ENCODE measurements at places on chromosomes 1 and 21.

DNA sequence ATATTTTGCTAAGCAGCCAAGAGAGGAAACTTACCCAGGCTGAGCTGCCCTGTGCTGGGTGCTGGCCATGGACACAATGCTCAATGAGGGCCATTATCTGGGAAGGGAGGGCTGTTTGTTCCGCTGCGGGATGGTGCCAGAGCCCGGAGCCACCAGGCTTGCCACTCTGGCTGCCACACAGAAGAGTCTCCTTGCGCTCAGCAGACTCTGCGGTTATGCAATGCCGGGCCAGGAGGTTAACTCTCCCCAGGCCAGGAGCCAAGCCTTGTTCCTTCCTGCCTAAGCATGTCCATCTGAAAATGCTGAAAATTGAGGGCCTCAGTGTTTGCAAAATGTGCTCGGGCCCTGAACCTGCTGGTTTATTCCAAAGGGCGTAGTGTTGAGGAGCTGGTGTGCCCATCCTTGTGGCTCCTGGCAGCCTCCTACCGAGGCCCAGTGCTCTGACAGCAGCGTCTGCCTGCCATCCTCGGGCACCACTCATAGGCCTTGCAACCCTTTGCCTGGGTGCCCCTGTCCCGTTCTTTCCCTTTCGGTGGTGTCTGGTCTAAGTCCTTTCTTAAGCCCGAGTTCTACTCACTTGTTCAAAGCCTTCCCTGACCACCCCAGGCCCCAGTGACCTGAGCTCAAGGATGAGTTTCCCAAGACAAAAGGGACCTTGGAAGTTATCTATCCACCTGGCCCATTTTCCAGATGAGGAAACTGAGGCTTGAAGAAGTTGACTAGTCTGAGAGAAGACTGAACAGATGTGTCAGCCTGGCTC, 133.8 kb upstream of the EDN2 start:
- H3K27me3 ChIP-seq: no peaks in the 10 kb centered on the region
- H3K27ac ChIP-seq: no peak overlapping the region
- H3K36me3 ChIP-seq: peaks cover 7% of the 10 kb centered on the region
- H3K4me1 ChIP-seq: peaks cover 16% of the 10 kb centered on the region
- no peak for DNase-seq
- no peak overlapping the region for H3K4me3 ChIP-seq

- no peaks in the 10 kb centered on the region for H3K36me3 ChIP-seq
- no peak overlapping the region for H3K27ac ChIP-seq
- H3K27me3 ChIP-seq: no peaks in the 10 kb centered on the region
- DNase-seq: no peak
- no peak overlapping the region for H3K4me3 ChIP-seq
Observed at GRCh38 chr1:85225624-85226380, 25.0 kb upstream of the SYDE2 start.

GRCh38 chr1:35899941-35900340, 16.9 kb downstream of the AGO1 start:
- H3K4me3 ChIP-seq: no peak overlapping the region
- H3K36me3 ChIP-seq: peaks cover 61% of the 10 kb centered on the region
- DNase-seq: no peak

- no peak overlapping the region for H3K27ac ChIP-seq
- peaks cover 15% of the 10 kb centered on the region for H3K4me1 ChIP-seq
- no peaks in the 10 kb centered on the region for H3K27me3 ChIP-seq
- H3K4me3 ChIP-seq: no peak overlapping the region
- H3K36me3 ChIP-seq: peaks cover 6% of the 10 kb centered on the region
- no peak for DNase-seq
Observed at GRCh38 chr1:42210421-42211133, 46.0 kb upstream of the GUCA2A start.

DNA sequence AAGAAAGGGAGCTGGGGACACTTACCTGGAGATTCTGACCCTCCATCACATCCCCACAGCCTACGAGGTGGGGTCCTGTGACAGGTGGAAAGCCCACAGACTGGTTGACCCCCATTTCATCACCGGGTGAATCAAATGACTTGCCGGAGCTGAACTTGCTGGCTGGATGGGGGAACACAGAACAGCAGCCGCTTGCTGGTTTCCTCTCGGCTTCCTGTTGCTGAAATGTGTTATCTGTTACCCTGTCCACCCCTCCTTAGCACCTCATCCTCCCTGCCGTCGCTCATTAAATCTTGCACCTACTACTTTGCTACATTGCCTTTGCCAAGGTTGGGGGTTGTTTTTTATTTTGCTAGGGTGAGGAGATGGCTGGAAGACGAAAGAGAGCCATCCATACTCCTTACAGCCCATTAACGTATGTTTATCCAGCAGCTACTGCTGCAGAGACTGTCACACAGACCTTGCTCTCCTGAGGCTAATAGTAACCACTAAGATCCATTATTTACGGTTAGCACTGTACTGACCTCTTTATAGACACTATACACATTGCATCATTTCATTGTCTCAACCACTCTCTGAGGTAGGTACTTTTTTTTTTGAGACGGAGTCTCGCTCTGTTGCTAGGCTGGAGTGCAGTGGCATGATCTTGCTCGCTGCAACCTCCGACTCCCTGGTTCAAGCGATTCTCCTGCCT, 7.0 kb downstream of the PAFAH2 start:
- no peak for DNase-seq
- no peak overlapping the region for H3K27ac ChIP-seq
- no peak overlapping the region for H3K4me3 ChIP-seq
- H3K4me1 ChIP-seq: peaks cover 11% of the 10 kb centered on the region

- no peak overlapping the region for H3K4me3 ChIP-seq
- no peak for DNase-seq
- H3K36me3 ChIP-seq: no peaks in the 10 kb centered on the region
- no peak overlapping the region for H3K27ac ChIP-seq
- no peaks in the 10 kb centered on the region for H3K27me3 ChIP-seq
Observed at GRCh38 chr1:195866781-195867222, 741.4 kb downstream of the KCNT2 start.

DNA sequence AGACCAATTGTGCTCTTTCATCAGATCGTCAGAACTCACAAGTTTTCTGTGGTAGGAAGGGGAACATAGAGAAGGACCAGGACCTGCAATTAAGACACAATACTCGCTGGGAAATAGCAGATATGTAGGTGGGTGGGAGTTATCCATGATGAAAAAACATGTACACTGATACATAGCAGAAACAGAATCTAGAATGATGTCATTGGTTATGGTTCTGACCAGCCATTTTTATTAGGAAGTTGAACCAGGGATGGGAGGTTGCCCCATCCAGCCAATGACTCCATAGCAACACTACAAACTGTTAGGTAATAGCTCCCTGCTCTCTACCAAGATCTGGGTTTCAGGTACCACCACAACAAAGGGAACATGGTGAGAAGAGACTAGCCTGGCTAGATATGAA, 393.5 kb upstream of the PBX1 start:
- no peaks in the 10 kb centered on the region for H3K27me3 ChIP-seq
- no peak for DNase-seq
- H3K27ac ChIP-seq: no peak overlapping the region
- H3K36me3 ChIP-seq: no peaks in the 10 kb centered on the region
- H3K4me3 ChIP-seq: no peak overlapping the region

GRCh38 chr1:7150724-7151280, 365.5 kb downstream of the CAMTA1 start:
- H3K27ac ChIP-seq: no peak overlapping the region
- no peaks in the 10 kb centered on the region for H3K36me3 ChIP-seq
- H3K27me3 ChIP-seq: no peaks in the 10 kb centered on the region

DNA sequence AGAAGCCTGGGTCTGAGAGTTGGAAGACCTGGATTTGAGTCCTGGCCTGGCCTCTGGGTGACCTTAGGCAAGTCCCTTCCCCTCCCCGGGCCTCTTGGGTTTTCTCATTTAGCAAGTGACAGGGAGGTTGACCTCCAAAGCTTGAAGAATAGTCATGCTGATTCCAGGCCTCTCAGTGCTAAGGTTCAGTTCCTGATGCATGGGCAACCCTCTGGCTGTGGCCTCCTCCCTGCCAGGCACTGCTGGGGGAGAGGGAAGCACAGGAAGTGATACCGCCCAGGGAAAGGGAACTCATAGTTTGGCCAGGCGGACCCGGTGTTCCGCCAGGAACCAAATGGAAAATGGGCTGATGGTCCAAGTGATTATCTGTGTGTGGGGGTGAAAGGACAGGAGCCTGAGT, 23.6 kb upstream of the WASF2 start:
- no peaks in the 10 kb centered on the region for H3K36me3 ChIP-seq
- no peak overlapping the region for H3K27ac ChIP-seq
- no peaks in the 10 kb centered on the region for H3K27me3 ChIP-seq
- H3K4me3 ChIP-seq: no peak overlapping the region
- no peak for DNase-seq

DNA sequence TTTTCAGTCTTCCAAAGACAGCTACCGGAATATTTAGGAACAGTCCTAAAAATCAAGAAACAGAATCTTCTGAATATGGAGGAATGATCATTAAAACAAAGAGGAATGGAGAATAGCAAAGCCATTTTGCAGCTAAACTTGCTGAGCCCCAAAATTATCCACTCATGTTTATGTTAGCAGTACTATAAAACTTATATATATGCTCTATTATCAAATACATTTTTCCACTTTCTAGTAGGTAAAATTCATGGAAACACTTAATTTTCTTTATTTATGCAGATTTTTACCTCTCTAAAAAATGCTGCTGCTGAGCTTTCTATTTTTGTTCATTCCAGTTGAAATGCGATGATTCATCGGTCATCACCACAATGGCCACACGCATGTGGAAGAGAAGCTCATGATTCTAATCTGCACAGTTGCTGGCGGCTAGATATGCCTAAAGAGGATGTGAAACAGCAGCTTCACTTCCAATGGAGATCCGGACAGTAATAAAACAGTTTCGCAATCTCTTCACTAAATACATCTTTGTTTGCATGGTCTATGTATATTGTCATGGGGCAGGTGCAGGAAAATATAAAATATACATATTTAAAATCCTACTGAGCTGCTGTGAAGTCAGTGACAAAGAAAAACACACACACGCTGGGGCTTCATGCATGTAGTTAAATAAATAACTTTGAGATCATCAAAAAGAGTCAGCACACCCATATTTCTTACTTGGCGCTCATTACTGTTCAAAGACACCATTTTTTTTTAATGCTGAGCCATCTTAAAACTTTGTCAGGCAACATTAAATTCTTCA, 292.2 kb downstream of the SMYD3 start:
- DNase-seq: peak; percentile 18
- H3K27me3 ChIP-seq: no peaks in the 10 kb centered on the region
- H3K4me1 ChIP-seq: peaks cover 5% of the 10 kb centered on the region
- no peak overlapping the region for H3K27ac ChIP-seq

DNA sequence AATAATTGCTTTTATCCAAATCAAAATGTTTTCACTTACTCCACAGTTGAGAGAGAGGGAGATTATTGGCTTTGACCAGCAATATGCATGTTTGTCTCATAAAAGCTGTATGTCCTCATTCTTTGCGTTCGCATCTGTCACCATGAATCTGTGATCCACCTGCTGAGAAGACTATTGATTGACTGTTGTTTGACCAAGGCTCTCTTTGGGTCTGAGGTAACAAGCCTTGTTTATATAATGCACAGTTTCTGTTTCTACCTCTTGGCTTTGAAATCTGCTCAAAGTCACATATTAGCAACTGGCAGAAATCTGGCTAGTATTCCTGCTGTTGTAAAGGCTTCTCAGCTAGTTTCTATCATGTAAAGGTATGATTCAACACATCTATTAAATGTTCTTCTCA, 157.0 kb downstream of the LYPLAL1 start:
- H3K4me1 ChIP-seq: no peaks in the 10 kb centered on the region
- H3K36me3 ChIP-seq: no peaks in the 10 kb centered on the region
- no peak overlapping the region for H3K27ac ChIP-seq
- no peaks in the 10 kb centered on the region for H3K27me3 ChIP-seq
- DNase-seq: no peak

DNA sequence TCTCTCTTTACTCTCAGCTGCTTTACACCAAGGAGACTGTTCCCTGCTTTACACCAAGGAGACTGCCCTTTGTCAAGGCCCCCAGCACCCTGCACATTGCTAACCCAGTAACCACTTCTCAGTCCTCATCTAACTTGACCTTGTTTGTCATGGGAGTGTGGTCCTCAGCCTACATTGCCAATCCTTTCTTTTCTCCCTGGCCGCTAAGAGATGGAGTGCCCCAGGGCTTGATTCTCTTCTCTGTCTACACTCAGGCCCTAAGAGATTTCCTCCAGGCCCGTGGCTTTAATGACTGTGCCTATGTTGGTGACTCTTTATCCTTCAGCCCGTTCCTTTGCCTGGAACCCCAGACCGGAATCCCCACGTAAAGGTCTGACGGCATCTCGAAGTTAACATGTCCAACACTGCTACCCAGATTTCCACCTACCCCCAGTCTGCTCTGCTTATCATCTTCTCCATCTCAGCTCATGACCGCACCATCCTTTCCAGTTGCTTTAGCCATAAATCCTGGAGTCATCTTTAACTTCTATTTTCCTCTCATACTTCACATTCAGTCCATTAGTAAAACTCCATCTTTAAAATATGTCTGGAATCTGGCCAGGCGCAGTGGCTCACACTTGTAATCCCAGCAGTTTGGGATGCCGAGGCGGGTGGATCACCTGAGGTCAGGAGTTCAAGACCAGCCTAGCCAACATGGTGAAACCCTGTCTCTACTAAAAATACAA, 9.5 kb upstream of the SEMA4A start:
- H3K36me3 ChIP-seq: no peaks in the 10 kb centered on the region
- no peak overlapping the region for H3K27ac ChIP-seq
- H3K27me3 ChIP-seq: peaks cover 9% of the 10 kb centered on the region
- peak; percentile 23 for DNase-seq

DNA sequence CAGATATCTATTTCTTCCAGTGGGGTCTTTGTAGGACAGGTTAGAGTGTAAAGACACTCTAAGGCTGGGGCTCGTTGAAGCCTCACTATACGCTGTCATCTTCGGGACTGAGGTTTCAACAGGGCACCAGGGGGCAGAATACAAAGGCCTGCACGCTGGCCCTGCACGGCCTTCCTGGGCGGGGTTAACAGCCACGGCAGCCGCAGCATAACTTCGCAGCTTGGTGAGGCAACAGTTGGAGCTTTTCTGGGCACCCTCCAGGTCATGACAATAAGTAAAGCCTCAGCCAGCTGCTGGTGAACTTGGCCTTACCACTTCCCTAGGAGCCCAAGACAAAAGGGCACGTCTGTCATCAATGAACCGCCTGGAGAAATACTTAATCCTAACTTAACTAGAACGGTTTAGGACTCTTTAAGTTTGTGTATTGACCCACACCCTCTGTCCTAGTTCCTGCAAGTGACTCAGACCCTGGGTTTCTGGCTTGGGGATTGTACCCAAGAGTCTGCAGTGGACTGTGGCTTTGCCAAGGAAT, 2.3 kb upstream of the RUNX1 start:
- H3K27me3 ChIP-seq: no peaks in the 10 kb centered on the region
- DNase-seq: peak; percentile 83
- no peak overlapping the region for H3K4me3 ChIP-seq
- H3K36me3 ChIP-seq: no peaks in the 10 kb centered on the region

- DNase-seq: no peak
- H3K27ac ChIP-seq: no peak overlapping the region
- no peak overlapping the region for H3K4me3 ChIP-seq
- H3K36me3 ChIP-seq: peaks cover 9% of the 10 kb centered on the region
- no peaks in the 10 kb centered on the region for H3K27me3 ChIP-seq
Observed at GRCh38 chr1:43901196-43901961, 32.2 kb upstream of the ARTN start.

GRCh38 chr1:20700636-20701215, 17.1 kb downstream of the KIF17 start:
- DNase-seq: no peak
- no peak overlapping the region for H3K4me3 ChIP-seq
- H3K4me1 ChIP-seq: no peaks in the 10 kb centered on the region
- no peaks in the 10 kb centered on the region for H3K36me3 ChIP-seq

- no peak overlapping the region for H3K4me3 ChIP-seq
- H3K27ac ChIP-seq: no peak overlapping the region
- H3K27me3 ChIP-seq: no peaks in the 10 kb centered on the region
- H3K36me3 ChIP-seq: no peaks in the 10 kb centered on the region
- DNase-seq: no peak
Observed at GRCh38 chr1:186518395-186518794, 57.5 kb upstream of the PDC start.
